SK-N-MC (cell line): ENCODE measurements at places on chromosomes 16 and 17.

- no peak for DNase-seq
Observed at GRCh38 chr16:56120447-56121155, 70.7 kb upstream of the GNAO1 start.

GRCh38 chr16:12661656-12662172 is 142.0 kb downstream of the CPPED1 start:
- no peak for DNase-seq

DNA sequence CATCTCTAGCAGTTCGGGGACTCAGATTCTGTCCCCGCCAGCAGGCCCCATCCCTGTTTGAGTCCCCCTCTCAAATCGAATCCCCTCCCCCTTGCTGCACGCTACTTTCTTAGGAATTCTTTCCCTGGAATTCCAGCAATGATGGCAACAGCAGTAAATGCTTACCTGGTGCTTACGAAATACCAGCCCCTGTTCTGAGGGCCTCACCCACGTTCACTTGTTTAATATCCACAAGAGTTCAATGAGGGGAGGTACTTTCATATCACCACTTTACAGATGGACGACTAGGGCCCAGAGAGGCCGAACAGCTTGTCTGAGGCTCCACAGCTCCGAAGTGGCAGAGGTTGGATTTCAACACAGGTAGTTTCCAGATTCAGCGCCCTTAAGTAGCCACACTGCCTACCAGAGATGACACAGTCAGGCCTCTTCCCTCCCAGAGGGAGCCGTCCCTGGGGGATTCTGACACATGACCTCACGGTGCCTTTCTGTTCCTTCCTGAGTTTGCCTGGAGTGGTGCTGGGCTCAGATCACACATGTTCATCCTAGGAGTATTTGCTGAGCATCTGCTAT is 120.7 kb upstream of the GSE1 start:
- DNase-seq = no peak

DNA sequence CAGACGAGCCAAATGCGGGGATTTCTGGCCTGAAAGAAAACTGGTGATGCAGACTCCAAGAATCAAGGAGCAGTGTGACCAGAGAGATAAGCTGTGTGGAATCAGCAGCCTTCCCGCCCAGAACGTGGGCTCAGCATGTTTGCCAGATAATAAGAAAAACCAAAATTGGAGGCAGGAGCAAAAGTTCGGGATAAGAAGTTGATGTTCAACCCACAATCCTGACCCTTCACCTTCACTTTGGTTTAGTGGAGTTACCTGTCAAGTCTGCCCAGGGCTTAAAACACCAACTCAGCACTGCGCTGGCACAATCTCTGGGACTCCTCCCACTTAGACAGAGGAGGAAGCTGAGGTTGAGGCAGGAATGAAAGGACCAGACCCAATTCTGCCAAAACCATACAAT is 3.1 kb downstream of the SLC43A2 start:
- no peak for DNase-seq

GRCh38 chr17:15042311-15042710 is 222.8 kb downstream of the PMP22 start:
- DNase-seq = no peak

DNA sequence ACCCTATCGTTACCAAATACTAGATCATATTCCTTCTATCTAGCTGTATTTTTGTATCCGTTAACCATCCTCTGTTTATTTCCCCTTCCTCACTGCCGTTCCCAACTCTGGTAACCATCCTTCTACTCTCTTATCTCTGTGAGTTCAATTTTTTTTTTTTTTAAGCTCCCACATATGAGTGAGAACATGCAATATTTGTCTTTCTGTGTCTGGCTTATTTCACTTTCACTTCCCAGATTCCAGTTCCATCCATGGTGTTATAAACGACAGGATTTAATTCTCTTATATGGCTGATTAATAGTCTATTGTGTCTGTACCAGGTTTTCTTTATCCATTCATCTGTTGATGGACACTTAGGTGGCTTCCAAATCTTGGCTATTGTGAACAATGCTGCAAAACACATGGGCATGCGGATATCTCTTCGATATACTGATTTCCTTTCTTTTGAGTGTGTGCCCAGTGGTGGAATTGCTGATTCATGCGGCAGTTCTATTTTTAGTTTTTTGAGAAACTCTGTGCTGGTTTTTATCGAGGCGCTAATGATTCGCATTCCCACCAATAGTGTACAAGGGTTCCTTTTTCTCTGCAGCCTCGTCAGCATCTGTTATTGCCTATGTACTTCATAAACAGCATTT is 599.6 kb downstream of the TMEM114 start:
- no peak for DNase-seq

GRCh38 chr17:78226759-78227454 is 4.5 kb upstream of the TMEM235 start:
- no peak for DNase-seq

DNA sequence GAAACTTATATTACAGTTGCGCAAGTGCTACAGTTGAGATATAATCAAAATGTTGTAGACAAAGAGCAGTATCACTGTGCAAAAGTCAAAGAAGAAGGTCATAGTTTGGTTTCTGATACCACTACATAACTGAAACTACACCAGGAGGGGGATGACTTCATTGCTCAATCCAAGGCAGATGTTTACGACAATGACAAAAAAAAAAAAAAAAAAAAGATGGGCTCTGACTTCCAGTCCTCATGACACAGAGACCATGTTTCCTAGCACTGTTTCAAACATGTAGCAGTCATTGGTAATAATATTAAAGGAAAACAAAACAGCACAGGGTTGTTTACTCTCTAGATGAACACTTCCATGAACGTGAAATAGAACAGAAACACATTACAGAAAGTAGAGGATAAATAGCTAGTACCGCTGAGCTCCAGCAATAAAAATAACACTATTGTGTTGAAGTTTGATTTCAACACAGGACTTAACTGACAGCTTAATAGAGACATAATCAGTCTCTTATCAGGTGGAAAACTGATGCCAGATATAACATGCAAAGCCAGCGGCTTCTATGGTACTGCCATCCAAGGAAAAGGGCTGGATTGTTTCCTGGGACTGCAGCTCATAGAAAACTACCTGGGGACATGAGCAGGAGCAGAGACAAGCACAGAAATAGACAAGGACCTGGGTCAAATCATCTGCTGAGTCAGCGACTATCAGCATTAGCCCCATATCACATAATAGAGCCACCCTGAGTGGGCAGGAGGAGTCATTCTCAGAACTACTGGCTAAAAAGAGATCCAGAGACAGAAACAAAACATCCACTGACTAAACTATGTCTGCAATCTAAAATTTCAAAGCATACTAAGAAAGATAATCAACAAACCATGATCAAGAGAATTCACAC is 463.6 kb upstream of the SOX9 start:
- no peak for DNase-seq

- DNase-seq = no peak
Observed at GRCh38 chr16:15879255-15879811, 9.1 kb downstream of the CEP20 start.

DNA sequence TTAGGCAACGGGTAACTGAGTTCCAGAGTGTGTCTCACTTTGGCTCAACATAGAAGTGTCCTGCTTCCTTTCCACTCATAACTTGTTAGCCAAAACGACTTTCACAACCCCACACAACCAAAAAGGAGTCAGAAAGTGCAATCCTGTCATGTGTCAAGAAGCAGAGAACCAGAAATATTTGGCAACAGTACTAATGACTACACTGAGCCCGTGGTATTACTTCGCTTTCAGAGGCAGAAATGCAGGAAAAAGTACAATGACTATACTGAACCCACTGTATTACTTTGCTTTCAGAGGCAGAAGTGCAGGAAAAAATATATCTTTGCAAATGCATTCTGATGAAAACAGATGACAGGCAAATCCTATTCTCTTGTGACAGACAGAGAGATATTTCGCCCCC is 484.6 kb downstream of the KIF2B start:
- DNase-seq = no peak
